GM12891 (cell line): ENCODE measurements at places on chromosomes 16 and 17.

GRCh38 chr17:77786740-77787505 lies 171.6 kb upstream of the TNRC6C start:
- no peak for DNase-seq

DNA sequence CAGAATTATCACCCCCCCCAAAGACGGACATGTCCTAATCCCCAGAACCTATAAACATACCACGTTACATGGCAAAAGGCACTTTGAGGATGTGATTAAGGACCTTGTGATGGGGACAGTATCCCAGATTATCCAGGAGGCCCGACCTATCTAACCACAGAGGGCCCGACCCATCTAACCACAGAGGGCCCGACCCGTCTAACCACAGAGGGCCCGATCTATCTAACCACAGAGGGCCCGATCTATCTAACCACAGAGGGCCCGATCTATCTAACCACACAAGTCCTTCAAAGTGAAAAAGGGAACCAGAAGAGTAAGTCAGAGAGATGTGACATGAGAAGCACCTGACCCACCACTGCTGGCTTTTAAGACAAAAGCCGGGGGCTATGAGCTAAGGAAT lies 56.8 kb downstream of the ANKFY1 start:
- DNase-seq: no peak

DNA sequence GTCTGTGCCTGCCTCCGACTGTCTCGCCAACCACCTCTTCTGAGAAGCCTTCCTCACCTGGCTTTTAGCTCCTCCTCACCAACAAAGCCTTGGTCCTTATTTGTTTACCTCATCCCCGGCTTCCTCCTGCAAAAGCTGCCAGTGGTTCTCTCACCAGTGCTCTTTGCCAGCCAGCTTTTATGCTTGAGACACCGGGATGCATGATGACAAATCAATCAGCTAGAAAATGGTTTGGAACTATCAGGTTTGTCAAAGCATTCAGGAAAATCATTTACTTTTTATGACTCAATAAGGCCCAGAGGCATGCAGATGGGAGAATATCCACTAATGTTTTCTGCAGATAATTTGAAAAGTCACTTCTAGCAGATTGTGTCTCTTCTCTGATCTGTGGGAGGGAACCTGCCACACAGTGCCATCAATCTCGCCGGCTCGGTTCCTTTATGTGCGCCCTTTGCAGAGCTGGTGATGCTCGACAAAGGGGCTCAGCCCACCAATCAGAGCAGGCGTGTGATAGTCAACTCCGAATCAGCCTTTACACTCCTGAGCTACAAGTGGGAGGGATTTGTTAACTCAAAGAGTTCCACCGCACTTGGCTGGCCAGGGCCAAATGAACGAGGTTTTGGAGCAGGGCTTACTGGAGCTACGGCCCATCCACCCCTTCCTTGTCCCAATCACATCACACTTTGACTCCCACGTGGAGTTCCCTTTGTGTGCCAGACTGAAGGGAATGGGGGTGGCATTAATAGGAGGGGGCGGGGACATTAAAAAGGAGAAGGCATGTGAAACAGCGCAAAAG lies 85.8 kb downstream of the MRC2 start:
- no peak for DNase-seq

- DNase-seq: no peak
These were observed 109.9 kb upstream of the CORO6 start for GRCh38 chr17:29732613-29733012.

GRCh38 chr17:81561494-81561885 lies 9.3 kb upstream of the FAAP100 start:
- no peak for DNase-seq

DNA sequence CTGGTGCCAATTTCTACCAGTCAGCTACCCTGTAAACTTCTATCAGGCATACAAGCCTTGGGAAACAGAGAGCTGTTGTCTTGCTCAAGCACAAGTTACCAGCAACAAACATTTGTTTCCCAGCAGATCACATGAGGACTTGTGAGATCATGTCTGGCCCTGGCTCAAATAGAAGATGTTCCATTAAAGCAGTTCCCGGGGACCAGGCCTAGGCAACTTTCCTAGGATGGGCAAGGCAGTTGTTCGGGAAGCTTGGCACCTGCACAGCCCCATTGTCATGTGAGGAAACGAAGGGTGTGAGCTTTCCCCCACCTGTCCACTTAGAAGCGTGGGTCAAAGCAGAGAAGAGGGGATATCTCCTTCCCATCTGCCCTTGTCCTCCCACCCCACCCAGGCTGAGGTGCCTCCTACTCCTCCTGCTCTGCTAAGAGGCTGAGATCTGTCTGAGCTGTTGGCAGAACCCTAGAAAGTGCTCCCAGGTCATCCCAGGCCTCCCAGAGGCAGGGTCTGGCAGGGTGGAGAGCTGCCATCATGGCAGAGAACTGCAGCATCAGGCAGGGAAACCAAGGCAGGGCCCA lies 11.2 kb upstream of the SLC47A2 start:
- no peak for DNase-seq

DNA sequence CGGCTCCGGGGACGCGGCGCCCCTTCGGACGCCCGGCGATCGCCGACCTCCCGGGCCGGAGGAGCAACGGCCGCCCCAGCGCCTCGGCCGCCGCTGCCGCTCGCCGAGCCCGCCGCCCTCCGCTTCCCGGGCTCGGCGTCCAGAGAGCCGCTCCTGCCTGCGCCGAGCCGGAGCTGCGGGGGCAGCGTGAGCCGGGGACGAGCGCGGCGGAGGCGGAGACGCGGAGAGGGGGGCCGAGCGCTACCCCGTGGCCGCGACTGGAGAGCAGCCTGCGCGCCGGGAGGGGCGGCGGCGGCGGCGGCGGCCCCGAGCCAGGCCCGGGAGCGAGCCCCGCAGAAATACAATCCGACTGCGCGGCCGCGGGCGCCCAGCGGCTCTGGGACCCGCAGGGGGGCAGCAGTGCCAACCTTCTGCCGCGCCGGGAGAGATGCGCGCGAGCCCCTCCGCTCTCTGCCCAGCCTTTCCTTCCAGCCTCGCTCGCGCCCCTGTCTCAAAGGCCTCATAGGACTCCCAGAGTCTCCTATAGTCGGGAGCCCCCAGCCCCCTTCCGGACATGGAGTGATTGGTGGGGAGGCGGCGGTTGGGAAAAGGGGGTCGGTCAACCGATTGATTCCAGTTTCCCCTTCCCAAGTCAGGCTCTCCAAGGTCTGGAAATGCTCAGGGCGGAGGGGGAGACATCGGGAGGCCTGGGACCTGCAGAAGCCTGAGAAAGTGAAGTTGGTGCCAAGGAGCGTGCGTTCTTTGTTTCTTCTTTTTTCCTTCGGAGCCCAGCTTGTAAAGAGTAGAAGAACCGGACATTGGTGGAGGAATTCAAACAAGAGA lies 1.0 kb upstream of the SDK2 start:
- DNase-seq: no peak

DNA sequence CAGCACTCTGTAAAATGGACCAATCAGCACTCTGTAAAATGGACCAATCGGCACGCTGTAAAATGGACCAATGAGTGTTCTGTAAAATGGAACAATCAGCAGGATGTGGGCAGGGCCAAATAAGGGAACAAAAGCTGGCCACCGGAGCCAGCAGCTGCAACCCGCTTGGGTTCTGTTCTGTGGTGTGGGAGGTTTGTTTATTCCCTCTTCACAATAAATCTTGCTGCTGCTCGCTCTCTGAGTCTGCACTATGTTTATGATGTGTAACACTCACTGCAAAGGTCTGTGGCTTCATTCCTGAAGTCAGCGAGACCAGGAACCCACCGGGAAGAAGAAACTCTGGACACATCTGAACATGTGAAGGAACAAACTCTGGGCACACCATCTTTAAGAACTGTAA lies 20.5 kb downstream of the TMEM100 start:
- DNase-seq: no peak
